ENCODE measurements at places on chromosomes 16 and 17.

- DNase-seq: peak; percentile 76
These were observed 11.8 kb downstream of the ENDOV start for GRCh38 chr17:80426671-80427326.

DNA sequence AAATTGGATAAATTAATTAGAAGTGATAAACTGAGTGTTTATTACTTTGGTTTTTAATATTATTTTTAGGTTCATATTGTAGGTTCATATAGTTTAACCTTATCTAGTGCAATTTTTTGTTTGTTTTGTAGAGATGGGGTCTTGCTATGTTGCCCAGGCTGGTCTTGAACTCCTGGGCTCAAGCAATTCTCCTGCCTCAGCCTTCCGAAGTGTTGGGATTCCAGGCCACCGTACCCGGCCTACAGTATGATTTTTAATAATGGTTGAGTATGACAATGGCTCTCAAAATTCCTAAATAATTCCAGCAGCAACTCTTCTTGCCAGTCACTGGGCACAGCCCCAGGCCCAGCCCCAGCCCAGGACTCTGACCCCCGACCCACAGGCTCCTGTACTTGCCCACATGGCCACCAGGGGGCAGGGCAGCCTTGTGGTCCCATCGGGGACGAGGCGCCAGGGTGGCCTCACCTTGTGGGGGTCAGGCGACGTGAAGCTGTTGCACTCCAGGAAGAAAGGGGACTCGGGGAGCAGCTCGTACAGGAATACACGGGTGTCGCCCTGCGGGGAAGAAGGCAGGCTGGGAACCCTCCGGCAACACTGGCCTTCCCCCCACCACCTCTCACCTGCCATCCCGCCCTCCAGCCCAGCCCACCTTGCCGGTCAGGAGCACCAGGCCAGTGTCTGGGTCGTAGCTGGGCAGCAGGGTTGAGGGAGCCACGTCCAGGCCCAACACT, 7.9 kb upstream of the PAM16 start:
- peak; percentile 35 for DNase-seq

DNA sequence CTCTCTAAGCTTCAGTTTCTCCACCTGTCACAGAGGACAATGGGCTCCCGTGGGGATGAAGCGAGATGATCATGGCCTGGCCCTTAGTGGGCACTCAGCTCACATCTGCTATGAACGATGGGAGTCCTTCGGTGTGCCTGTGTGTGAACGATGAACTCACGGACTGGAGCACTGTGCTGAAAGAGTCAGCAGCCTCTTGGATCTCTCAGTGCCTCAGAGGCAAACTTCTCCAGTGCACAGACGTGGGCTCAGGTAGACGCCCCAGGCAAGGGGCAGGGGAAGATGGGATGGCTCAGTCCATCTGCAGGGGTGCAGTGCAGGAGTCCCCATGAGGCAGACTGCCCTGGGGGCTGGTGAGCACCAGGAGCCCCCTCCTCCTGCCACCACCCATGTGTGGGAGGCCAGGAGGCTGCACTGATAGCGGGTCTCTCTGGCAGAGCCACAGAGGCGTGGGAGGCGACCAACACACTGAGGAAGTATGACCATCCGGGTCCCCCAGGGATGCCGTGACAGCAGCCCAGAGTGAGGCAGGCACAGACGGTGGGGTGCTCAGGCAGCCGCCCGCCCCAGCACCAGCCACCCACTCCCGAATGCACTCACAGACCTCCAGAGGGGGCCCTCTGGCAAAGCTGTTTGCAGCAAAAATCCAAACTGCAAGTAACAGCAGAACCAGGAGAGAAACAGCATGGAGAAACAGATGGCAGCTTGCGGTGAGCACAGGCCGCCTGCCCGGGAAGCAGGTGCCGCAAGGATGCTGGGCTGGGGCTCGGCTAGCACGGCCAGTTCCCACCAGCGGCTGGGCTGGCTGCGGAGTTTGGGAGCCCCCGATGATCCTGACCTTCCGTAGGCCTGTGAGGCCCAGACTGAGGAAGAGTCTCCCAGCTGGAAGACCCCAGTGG, 82.7 kb downstream of the RPH3AL start:
- DNase-seq: peak; percentile 46

DNA sequence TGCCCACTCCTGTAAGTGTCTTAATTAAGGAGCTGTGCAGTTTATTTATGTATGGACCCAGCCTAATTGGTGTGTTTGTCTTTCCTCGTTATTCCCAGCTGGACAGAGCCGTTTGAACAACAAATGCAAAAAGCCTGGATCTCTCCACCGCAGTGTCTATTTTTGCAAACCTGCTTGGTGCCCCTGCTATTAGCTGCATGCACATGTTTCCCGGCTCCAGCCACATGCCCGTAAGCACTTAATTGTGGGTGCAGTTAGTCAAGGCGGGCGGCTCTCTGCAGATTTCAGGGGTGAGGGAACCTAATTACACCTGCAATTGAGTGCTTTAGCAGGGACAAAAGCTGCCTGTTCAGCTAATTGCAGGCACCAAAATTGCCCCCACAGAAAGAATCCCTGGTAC, 74.0 kb upstream of the GSE1 start:
- DNase-seq: no peak

GRCh38 chr17:44353672-44354331, 8.7 kb downstream of the GRN start:
- no peak for DNase-seq

GRCh38 chr16:54031107-54031760, 255.4 kb downstream of the IRX3 start:
- DNase-seq: no peak

DNA sequence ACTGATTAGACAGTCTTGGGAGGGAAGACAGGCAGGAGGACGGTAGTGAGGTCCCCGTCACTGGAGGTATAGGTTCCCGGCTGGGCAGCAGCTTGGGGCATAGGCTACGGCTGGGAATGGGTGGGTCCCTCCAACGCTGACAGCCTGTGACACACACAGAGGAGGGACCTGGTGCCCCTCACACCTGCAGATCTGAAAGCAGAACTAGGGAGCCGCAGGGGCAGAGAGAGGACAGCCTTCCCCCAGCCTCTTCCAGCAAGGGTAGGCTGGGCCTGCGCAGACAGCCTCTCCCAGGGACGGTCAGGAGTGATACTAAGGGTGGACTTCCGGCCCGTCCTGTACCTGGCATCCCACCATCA, 2.0 kb downstream of the P2RX1 start:
- no peak for DNase-seq

GRCh38 chr17:74838274-74838673, 21.4 kb downstream of the GRIN2C start:
- DNase-seq: no peak

- no peak for DNase-seq
These were observed 320.1 kb downstream of the CBLN1 start for GRCh38 chr16:48961546-48961945.

GRCh38 chr17:70021726-70022125, 53.3 kb upstream of the KCNJ16 start:
- no peak for DNase-seq

- no peak for DNase-seq
These were observed 67.7 kb upstream of the TANC2 start for GRCh38 chr17:62898239-62898864.

DNA sequence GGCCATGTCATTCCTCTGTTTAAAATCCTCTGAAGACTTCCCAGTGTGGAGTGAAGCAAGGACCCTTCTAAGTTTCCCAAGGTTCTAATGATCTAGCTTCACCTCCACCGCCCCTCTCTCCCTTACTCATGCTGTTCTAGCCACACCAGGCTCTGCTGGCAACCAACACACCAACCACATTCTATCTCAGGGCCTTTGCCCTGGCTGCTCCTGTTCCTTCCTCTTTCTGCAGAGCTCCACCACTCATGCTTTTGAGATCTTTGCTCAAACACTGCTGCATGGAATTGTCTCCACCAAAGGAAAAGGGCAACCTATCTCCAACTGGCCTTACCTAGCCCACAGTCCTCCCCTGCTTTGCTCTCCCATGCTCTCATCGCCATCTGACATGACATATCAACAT, 128.7 kb downstream of the XYLT1 start:
- peak; percentile 73 for DNase-seq

DNA sequence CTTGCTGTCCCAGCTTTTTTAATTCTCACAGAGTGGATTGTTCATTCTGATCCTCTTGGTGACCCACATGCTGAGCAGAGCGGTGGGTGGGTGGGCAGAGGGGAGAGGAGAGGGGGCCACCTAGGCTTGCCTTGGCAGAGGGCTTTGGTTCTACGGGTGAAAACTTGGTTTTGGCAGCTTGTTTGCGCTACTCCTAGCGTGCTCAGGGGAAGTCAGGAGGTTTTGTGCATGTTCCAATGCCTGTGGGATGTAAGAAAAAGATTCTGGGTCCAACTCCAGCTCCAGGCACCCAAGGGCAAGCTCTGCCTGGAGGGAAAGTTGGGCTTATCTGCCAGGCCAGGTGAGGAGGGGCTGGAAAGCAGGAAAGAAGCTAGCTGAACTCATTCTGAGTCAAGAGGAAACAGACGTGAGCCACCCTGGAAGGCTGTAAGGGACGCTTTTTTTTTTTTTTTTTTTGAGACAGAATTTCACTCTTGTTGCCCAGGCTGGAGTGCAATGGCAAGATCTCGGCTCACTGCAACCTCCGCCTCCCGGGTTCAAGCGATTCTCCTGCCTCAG, 169.1 kb downstream of the WSCD1 start:
- no peak for DNase-seq

GRCh38 chr17:40622509-40622928, 25.1 kb downstream of the SMARCE1 start:
- peak; percentile 89 for DNase-seq
